ENCODE measurements at places on chromosomes 2 and 18. TPM values are rescaled to one million over a fixed set of nuclear protein-coding genes. Genes with fewer than 3 reads are reported as not detected.
A peak's percentile ranks its signal among the peaks of the same experiment; 100 is the strongest.

DNA sequence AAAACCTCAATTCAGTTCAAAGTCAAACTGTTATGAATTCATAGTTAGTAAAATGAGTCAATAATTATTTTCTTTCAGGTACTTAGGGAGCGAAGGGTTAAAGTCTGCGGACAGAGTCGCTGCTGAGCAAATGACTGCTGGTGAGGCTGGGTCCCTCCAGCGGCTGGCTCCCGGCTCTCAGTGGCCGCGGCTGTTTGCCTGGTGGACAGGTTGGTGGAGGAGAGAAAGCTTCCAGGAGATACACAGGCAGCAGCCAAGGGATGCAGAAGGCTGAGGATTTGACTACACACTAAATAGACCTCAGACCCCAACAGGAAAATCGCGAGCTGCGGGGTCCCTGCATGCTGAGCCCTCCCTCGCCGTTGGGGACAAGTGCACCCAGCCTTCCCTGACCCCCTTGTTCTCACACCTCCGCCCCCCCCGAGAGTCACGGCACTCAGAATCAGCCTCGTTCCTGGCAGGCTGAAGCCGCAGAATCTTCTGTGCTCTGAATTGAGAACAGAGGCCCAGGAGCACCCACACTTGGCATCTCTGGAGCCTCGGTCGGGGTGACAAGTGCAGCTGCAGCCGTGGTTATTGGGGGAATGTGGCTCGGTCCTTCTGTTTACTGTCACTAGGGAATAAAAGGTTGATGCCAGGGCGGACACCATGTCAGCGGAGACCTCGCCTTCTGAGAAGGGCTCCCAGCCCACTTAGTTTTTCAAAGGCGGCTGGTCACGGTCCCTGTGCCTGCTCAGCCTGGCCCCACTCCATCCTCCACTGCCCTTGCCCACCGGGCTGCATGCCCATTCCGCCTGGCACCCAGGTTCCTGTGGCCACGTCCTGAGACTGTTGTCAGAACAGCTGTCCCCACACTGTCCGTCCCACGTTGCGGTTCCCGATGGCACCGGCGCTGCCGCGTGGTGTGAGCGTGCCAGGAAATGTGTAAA, 74.0 kb downstream of the SLC66A2 start:
- H3K27ac ChIP-seq, result no peak overlapping the region
- H3K4me1 ChIP-seq, result no peaks in the 10 kb centered on the region
- no peaks in the 10 kb centered on the region for H3K36me3 ChIP-seq
- peaks cover 60% of the 10 kb centered on the region for H3K27me3 ChIP-seq
- no peak for DNase-seq

- H3K27ac ChIP-seq, result no peak within 1 kb of the TSS
- no peaks in the 10 kb centered on the region for H3K27me3 ChIP-seq
Measured at GRCh38 chr18:74534150-74534969, at the start of gene CNDP1. Gene CNDP1, plus strand, starts transcription at chr18:74534500. Its CDS starts 168 bp downstream, at chr18:74534668.

- peak overlapping the region; percentile 66 for H3K27ac ChIP-seq
- peaks cover 8% of the 10 kb centered on the region for H3K4me1 ChIP-seq
- DNase-seq, result no peak
- no peaks in the 10 kb centered on the region for H3K36me3 ChIP-seq
- H3K27me3 ChIP-seq, result no peaks in the 10 kb centered on the region
- H3K4me3 ChIP-seq, result no peak overlapping the region
Measured at GRCh38 chr2:112149194-112149593, 11.0 kb downstream of the FBLN7 start.

GRCh38 chr2:135202751-135203150, 150.7 kb downstream of the RAB3GAP1 start:
- H3K4me1 ChIP-seq, result no peaks in the 10 kb centered on the region
- H3K36me3 ChIP-seq, result no peaks in the 10 kb centered on the region
- H3K27ac ChIP-seq, result no peak overlapping the region
- no peaks in the 10 kb centered on the region for H3K27me3 ChIP-seq
- DNase-seq, result no peak

- H3K4me3 ChIP-seq, result peak overlapping the region; percentile 56
- peaks cover 40% of the 10 kb centered on the region for H3K4me1 ChIP-seq
- no peak overlapping the region for H3K27ac ChIP-seq
- no peak for DNase-seq
Measured at GRCh38 chr2:235666213-235666781, 172.5 kb downstream of the AGAP1 start.

DNA sequence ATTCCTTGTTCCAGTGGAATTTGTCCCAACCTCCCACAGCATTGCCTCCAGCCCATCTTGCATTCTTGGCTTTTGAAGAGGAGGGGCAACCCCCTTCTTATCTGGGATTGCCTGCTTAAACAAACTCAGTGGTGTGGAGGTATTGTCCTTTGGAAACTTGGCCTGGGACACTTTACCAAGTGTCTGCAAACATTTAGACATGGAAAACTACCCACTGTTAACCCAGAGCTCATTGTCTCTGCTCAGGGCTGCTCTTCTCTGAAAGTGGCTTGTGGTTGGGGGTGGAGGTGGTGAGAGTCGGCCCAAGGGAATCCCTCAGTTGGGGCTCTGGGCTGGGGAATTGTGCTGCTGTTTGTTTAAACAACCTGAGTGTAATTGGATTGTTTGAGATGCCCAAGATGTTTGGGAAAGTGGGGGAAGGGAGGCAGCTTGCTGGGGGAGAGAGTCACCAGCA, 178.3 kb upstream of the GATA6 start:
- H3K27me3 ChIP-seq, result no peaks in the 10 kb centered on the region
- no peak for DNase-seq
- H3K4me3 ChIP-seq, result no peak overlapping the region
- peaks cover 6% of the 10 kb centered on the region for H3K4me1 ChIP-seq
- no peaks in the 10 kb centered on the region for H3K36me3 ChIP-seq

The CFAP65 gene
- not detected for total RNA-seq

The OTX1 gene
- not detected for total RNA-seq

DNA sequence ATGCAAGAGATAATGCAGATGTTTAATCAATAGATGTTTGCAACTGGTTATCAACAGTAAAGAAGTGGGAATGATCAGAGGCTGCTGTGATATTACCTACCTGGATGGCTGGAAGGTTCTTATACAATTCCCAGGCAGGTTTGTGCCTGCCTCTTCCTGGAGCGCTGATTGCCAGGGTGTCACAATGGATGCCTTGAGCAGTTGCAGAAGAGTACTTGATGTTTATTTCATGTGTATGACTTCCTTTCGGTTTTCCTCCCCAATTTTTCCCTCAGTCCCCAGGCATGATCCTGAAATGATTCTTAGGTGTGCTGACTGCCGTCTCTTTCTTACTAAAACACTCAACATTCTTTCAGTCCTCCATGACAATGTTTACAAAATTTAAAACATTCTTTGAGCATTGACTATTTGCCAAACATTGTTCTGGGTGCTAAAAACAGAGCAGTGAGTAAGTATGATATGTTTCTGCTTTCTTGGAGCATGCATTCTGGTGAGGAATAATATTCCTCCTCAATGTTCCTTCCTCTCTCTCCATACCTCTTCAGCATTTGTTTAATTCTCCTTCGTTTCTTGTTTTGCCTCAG, 416.6 kb upstream of the TRIB2 start:
- no peak for DNase-seq
- no peaks in the 10 kb centered on the region for H3K36me3 ChIP-seq
- no peaks in the 10 kb centered on the region for H3K27me3 ChIP-seq
- H3K4me1 ChIP-seq, result peaks cover 10% of the 10 kb centered on the region

The SERPINB4 gene
- not detected for total RNA-seq

GRCh38 chr2:88248280-88248828, 78.2 kb downstream of the THNSL2 start:
- H3K4me3 ChIP-seq, result no peak overlapping the region
- no peak overlapping the region for H3K27ac ChIP-seq
- no peak for DNase-seq
- H3K27me3 ChIP-seq, result no peaks in the 10 kb centered on the region

DNA sequence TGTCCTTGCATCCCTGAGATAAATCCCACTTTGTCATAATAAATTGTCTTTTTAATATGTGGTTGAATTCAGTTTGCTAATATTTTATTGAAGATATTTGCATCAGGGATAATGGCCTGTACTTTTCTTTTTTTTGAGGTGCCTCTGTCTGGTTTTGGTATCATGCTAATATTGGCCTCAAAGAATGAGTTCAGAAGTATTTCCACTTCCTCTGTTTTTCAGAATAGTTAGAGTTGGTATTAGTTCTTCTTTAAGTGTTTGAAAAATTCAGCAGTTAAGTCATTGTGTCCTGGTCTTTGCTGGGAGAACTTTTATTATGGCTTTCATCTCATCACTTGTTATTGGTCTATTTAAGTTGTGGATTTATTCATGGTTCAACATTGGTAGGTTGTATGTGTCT, 464.1 kb upstream of the CRIM1 start:
- no peak overlapping the region for H3K27ac ChIP-seq
- DNase-seq, result no peak
- no peak overlapping the region for H3K4me3 ChIP-seq
- no peaks in the 10 kb centered on the region for H3K27me3 ChIP-seq
